ENCODE measurements at places on chromosomes 11 and 22. TPM values are rescaled to one million over a fixed set of nuclear protein-coding genes. Genes with fewer than 3 reads are reported as not detected.

- no peak for DNase-seq
Measured at GRCh38 chr11:35677904-35678303, 15.3 kb downstream of the TRIM44 start.

GRCh38 chr11:17745023-17745772 lies 10.6 kb downstream of the KCNC1 start:
- DNase-seq = no peak

DNA sequence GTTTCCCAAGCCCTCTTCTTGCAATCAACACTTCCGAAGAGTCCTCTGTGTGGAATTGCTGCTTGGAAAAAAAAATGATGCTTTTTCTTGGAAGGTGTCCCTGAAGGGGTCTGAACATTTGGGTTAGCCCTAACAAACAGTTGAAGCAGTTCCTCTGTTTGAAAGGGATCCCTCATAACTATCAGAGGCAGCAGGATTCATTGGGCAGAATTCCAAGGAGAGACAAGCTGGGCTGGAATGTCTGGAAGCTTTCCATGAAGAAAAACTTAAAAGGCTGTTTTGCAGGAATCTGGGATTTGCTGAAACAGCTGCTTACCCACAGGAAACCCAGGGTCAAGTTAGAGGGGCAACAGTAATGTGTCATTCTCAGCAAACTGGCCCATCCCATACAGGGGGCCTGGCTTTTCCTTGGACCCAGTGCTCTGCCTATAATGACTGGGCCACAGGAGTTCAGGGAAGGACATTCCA lies 3.1 kb downstream of the CSNK2A3 start:
- no peak for DNase-seq

GRCh38 chr11:75549370-75549958 lies 12.6 kb upstream of the SERPINH1 start:
- DNase-seq = no peak

DNA sequence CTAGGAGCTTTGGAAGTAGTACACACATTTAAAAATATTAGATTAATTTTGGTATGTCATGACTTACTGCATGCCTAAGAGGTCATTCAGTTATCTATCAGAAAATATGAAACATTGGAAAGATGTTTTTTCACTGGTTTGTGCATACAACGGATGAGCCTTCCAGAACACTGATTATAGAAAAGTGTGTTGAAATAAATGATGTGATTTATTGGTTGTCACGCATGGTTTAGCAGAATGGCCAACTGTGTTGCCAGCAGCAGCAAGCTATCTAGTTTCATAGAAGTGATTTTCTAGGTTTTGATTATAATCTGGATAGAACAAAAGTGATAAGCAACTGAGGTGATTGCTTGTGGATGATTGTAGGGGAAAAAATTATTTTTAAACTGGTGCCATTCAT lies 53.6 kb downstream of the DDX10 start:
- DNase-seq = no peak

The P4HA3 gene
- total RNA-seq = not detected
